A549 (cell line): ENCODE measurements at places on chromosomes 6 and 20. TPM values are rescaled to one million over a fixed set of nuclear protein-coding genes. Genes with fewer than 3 reads are reported as not detected.
A peak's percentile ranks its signal among the peaks of the same experiment; 100 is the strongest.

- DNase-seq = peak; percentile 88
Observed at GRCh38 chr20:50187403-50188051, 3.1 kb upstream of the CEBPB start.

DNA sequence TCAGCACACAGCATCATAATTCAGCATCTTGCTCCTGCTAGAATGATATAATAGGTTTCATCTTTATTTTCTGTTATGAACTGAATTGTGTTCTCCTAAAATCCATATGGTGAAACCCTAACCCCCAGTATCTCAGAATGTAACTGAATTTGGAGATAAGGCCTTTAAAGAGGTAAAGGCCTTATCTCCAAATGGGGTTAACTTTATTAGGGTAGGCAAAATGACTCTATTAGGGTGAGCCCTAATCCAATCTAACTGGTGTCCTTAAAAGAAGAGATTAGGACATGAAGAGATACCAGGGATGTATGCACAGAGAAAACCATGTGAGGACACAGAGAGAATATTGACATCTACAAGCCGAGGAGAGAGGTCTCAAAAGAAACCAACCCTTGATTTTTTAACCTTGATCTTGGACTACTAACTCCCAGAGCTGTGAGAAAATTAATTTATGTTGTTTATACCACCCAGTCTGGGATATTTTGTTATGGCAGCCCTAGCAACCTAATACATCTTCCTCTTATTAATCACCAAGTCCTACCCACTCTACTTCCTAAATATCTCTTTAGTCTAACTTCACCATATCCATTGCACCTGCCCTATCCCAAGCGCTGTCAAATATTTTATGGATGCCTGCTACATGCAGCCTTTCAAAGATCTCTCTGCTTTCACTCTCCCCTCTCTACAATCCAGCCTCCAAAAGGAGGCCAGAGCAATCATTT, 8.5 kb upstream of the MRS2 start:
- DNase-seq = no peak

DNA sequence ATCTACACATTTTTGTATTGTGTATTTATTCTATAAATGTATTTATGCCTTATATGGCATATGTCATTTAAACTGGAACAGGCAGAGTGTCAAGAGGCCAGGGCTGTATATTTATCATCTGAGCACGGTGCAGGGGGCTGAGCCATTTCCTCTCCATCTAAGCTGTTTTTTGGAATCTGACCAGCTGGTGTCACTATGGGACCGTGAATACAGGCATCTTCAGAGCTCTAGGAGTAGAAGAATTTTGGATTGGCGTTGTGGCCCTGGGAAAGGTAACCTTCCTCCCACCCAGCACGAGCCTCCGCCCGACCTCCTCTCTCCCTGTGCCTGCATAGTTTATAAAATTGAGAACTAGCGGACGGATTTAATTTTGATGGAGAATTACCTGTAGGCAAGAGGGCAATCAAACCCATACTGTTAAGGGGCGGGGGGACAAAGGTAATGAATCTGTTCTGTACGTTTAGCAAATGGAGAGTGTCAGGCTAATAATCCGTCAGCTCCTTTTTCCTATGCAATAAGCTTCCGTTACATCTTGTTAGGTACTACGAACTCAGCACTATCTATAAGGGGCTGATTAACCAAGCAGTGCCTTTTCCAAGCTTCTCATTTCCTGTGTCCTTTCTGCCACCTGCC, 29.0 kb upstream of the EEF1E1 start:
- peak; percentile 50 for DNase-seq

GRCh38 chr6:12369781-12370262, 79.7 kb downstream of the EDN1 start:
- peak; percentile 66 for DNase-seq

DNA sequence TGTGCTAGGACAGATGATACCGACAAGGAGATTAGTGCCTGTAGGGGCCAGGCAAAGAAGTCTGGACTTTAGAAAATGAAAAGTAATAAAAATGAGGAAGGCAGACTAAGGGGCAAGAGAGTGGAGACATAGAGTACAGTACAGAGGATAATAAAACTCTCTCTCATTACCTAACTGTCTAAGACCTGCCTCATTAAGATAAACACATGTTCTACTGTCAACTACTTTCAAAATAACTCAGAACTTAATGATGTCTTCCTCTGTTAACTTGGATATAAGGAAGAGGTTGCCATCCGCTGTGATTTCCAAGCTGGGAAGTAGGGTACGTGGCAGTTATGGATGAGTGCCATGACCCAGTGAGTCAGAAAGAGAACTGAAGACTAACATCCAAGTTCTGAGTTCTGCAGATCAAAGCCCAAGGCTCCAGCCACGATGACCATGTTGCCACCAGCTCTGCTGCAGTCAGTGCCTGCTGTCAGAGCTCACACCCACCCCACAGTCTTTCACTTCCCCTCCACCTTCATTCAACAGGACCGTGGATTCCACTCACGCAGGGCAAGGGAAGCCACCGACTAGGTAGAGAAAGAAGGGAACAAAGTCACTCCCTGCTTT, 81.8 kb downstream of the KIF16B start:
- DNase-seq = no peak

DNA sequence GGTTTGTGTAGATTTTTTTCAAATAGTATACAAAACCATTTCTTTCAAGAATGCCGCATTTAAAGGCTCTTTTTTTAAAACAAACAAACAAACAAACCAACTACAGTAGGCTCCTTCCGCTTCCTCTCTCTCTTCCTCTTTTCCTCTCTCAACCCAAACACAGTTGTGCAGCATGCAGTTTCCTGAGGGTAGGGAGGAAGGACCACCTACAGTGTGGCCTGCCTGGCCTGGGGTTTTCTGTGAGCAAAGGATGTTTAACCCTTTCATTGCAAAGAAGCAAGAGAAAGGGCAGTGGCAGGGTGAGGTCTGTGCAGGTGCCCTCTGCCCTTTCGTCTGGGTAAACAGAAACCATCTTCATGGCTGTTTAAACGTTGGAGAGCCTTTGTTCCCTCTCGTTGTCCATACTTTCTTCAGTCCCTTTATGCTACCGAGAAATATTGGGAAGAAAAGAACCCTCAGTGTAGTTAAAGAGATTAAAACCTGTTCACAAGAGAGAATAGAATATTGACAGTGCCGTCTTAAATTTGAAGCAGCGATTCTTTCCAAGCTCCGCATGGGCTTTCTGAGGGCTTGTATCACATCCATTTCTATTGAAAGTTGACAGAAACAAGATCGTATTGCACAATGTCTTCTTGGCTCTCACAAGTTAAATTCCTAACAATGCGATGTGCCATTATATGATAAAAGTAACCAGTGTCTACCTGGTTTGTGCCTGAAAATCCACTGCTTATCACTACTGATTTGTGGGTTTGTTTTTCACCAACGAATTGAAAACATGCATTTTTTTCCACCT, 215.5 kb upstream of the SNX9 start:
- no peak for DNase-seq

DNA sequence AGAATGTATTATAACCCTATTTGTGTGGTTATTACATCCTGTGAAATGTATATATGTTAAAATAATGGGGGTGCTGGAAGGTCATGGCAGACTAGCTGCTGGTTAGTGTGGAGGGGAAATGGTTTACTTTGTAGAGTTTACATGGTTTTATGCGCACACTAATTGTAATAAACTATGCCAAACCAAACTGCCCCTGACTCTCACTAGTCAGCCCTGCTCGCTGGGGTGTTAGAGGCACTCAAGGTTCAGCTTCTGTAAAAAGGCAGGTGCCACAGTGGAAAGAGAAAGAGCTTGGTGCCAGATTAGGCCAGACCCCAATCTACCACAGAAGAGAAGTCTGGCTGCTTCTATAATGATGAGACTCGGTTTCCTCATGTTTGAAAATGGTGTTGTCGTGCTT, 52.7 kb downstream of the GOPC start:
- DNase-seq = no peak

DNA sequence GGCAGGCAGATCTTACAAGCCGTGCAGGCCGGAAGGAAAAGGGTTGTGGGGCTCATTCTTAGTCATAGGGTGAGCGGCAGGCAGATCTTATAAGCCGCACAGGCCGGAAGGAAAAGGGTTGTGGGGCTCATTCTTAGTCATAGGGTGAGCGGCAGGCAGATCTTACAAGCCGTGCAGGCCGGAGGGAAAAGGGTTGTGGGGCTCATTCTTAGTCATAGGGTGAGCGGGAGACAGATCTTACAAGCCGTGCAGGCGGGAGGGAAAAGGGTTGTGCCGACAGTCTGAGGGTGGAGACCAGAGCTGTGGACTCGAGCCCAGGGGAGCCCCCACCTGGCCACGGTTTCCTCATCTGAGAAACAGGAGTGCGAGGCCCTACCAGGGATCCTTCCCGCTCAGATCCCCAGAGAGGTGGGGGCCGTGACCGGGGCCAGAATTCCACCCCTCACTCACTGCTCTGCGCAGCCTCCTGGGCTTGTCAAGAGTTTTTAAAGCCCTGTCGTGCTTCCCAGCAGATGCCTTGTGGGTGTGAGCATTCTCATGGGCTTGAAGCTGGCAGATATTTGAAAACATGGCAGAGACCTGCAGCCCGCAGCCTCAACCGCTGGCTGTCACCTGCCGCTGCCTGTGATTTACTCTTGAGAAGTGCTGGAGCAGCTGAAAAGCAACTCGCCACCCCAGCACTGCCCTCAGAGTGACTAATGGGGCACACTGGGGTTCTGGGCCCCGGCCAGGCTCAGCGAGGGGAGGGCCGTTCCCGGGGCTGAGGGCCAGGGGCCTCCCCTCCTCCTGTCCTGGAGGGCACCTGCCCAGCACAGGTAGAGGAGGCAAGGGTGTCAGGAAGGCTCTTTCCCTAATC, 31.9 kb downstream of the NTSR1 start:
- DNase-seq = peak; percentile 83

- no peak for DNase-seq
Observed at GRCh38 chr6:138818496-138819194, 22.8 kb downstream of the ECT2L start.

GRCh38 chr20:59645271-59645670, 40.9 kb downstream of the PHACTR3 start:
- DNase-seq = no peak

- no peak for DNase-seq
Observed at GRCh38 chr6:166203641-166204222, 36.1 kb upstream of the TBXT start.

DNA sequence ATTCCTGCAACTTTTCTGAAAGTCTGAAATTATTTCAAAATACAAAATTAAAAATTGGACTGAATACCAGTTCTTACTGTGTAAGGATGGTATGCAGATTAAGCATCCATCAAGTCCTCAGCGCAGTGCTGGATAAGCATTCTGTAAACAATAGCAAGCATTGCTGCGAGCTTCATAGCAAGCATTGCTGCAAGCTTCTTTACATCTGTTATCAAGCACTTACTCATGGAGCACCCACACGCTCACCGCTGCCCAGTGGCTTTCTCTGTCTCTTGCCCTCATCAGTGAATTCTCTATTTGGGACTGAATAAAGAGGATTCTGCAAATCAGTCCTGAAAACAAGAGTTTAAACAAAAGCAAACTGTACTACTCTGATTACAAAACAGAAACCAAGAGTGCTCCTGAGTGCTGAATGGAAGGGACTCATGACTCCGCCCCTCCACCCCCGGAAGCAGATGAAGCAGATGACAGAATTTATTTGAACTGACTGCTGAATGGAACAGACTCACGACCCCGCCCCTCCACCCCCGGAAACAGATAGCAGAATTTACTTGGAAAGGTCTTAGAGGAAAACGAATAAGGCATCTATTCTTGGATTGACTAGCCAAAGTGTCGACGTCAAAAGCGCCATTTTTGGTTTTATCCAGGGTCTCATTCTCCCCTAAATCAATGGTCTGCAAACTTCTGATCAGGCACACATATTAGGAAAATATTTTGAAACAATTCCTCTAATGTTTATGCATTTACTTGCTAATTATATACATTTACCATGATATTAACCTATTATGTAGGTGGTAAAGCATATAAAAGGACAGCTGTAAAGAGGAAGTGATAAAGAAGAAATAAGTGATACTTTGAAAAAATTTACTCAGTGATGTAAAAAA, 22.1 kb upstream of the EYA2 start:
- peak; percentile 16 for DNase-seq

GRCh38 chr20:7285918-7286556, 518.6 kb downstream of the BMP2 start:
- DNase-seq = peak; percentile 81

GRCh38 chr20:53215166-53215565, 243.0 kb downstream of the TSHZ2 start:
- no peak for DNase-seq

DNA sequence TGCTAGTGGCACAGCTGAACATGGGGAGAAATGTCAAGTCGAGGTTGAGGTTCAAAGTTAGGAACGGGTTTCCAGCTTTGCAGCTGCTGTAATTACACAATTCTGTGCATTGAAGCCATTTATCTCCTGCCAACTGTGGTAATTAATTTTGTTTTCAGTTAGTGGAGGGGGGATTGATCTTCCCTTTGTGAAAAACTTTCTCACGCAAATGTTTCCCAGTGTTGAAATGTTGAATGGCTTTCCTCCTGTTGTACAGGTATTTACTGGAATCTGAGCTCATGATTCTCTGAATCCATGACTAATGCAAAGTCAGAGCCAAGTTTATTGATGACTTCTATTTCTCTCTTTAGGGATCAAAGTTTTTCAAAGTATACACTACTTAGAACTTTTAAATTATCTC, 198.4 kb upstream of the SLC35B3 start:
- DNase-seq = no peak

- no peak for DNase-seq
Observed at GRCh38 chr20:1286267-1287024, 20.4 kb downstream of the SNPH start.

GRCh38 chr6:132937466-132937906, 123.1 kb downstream of the RPS12 start:
- DNase-seq = peak; percentile 46

GRCh38 chr6:132751306-132751705, 6.4 kb downstream of the VNN2 start:
- DNase-seq = no peak

DNA sequence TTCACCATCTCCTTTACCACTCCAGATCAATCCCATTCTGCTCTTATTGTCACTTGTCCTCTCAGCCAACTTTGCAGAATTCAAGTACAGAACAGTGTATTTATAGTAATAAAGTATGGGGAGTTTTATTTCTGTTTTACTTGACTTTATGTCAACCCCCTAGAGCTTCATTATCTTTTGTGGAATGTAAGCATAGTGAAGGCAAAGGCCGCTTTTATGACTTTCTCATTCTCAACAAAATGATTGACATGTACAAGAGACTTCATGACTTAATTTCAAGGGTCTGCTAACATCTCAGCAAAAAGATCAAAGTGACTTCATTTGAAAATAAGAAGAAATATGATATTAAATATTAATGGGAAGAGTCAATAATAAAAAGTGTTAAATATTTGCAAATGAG, 28.7 kb upstream of the ARID1B start:
- no peak for DNase-seq

GRCh38 chr6:104705095-104705707, 154.5 kb downstream of the HACE1 start:
- no peak for DNase-seq

PKHD1 gene
- polyA plus RNA-seq = not detected in 3 replicates

DACT2 gene
- 0.85 to 1.5 TPM (median 1.5 TPM) in 3 replicates for polyA plus RNA-seq

APCDD1L gene
- not detected in 3 replicates for polyA plus RNA-seq

ZBP1 gene
- 0.05 to 0.07 TPM (median 0.05 TPM) in 3 replicates for polyA plus RNA-seq

CLDN20 gene
- not detected in 3 replicates for polyA plus RNA-seq
